ENCODE measurements at places on chromosomes 2 and 18.

GRCh38 chr2:236196366-236196765, 28.2 kb upstream of the GBX2 start:
- no peak for DNase-seq

GRCh38 chr2:177051278-177051677, 161.3 kb upstream of the HNRNPA3 start:
- DNase-seq: no peak

- DNase-seq: peak; percentile 63
Measured at GRCh38 chr2:10720947-10721395, 459 bp upstream of the ATP6V1C2 start.

DNA sequence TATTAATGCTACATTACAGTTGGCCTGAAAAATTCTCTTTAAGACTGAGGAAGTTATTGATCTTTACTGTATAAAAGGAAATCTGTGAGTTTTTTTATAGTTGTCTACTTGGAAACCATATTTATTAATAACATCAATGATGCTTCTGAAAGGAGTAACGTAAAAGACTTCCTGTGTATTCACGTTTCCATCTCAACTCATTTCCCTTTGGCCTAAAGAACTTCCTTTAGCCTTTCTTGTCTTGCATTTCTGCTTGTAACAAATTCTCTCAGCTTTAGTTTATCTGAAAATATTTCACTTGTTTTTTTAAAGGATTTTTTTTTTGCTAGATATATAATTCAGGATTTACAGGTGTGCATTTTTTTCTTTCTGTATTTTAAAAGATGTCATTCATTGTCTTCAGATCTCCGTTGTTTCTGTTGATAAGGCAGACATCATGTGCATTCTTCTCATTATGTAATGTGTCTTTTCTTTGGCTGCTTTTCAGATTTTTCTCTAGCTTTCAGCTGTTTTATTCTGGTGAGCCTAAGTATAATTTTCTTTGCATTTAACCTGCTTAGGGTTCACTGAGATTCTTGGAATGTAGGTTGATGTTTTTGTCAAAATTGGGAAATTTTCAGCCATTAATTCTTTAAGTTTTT, 159.0 kb upstream of the DAPL1 start:
- DNase-seq: no peak

DNA sequence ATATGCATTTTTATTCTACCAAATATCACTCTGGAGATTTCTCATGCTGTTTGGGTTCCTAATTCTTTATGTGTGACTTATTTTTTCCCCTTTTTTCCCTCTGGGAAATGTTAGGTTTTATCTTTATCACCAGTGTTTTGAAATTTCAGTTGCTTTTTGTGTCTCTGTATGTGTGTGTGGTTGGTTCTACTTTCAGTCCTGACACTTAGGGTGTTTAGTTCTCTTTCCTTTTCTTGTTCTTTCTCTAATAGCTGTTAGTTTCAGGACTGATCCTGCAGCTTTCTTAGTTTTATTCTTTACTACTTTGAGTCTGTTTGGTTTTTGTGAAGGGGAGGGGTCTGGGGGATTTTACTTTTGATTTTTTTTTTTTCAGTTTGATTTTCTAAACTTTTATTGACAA, 23.1 kb downstream of the PPM1B start:
- DNase-seq: no peak

Data from retina (tissue), 1 donor.